ENCODE measurements at places on chromosomes 7 and 10. TPM values are rescaled to one million over a fixed set of nuclear protein-coding genes. Genes with fewer than 3 reads are reported as not detected.

CPA4 gene
- total RNA-seq, result not detected

GRCh38 chr7:116706668-116707126, 34.7 kb downstream of the MET start:
- H3K4me1 ChIP-seq, result no peaks in the 10 kb centered on the region
- no peaks in the 10 kb centered on the region for H3K27me3 ChIP-seq
- DNase-seq, result no peak
- no peak overlapping the region for H3K4me3 ChIP-seq

LRIT1 gene
- not detected for total RNA-seq

GRCh38 chr10:79353000-79353406, 5.7 kb downstream of the PPIF start:
- H3K4me1 ChIP-seq, result peaks cover 15% of the 10 kb centered on the region
- no peak for DNase-seq
- peaks cover 16% of the 10 kb centered on the region for H3K36me3 ChIP-seq

ENTPD1 gene
- 28.2 TPM for total RNA-seq

MYL10 gene
- not detected for total RNA-seq
